ENCODE measurements at places on chromosomes 7 and 10. TPM values are rescaled to one million over a fixed set of nuclear protein-coding genes. Genes with fewer than 3 reads are reported as not detected.

GIMAP6 gene
- 58.6 TPM for polyA plus RNA-seq

BRAF gene
- polyA plus RNA-seq = 4.3 TPM

NOM1 gene
- 4.5 TPM for polyA plus RNA-seq

HOXA6 gene
- not detected for polyA plus RNA-seq

ITPRID1 gene
- not detected for polyA plus RNA-seq

CUZD1 gene
- polyA plus RNA-seq = 2.4 TPM

FAM25A gene
- not detected for polyA plus RNA-seq

FGL2 gene
- 13.2 TPM for polyA plus RNA-seq

AGR2 gene
- 0.28 TPM for polyA plus RNA-seq

All from spleen (tissue), 13 donors.